Placental pericyte (primary cell): ENCODE measurements at places on chromosomes 1 and 21. TPM values are rescaled to one million over a fixed set of nuclear protein-coding genes. Genes with fewer than 3 reads are reported as not detected.

Gene DMBX1
- total RNA-seq, result not detected in 2 replicates

Gene GBP3
- 38.3 and 57.4 TPM in 2 replicates for total RNA-seq

Gene DDAH1
- 47.3 and 73.3 TPM in 2 replicates for total RNA-seq

Gene TFF2
- not detected in 2 replicates for total RNA-seq

Gene CGN
- 0.72 TPM in 1 of 2 replicates, not detected in the other for total RNA-seq

Gene SEC16B
- total RNA-seq, result 0.22 and 2.0 TPM in 2 replicates

Gene CR1L
- not detected in 2 replicates for total RNA-seq

Gene LMOD1
- total RNA-seq, result 5.4 and 5.9 TPM in 2 replicates

Gene FOXD3
- total RNA-seq, result not detected in 2 replicates

Gene VPS72
- 35.5 and 55.4 TPM in 2 replicates for total RNA-seq

Gene TTLL7
- 9.6 and 15.9 TPM in 2 replicates for total RNA-seq

Gene PMF1
- 36.5 and 39.2 TPM in 2 replicates for total RNA-seq

Gene ELF3
- 0.29 and 5.3 TPM in 2 replicates for total RNA-seq

Gene CYP4Z1
- not detected in 2 replicates for total RNA-seq

Gene LCE1E
- total RNA-seq, result not detected in 2 replicates

Gene GRIK1
- not detected in 2 replicates for total RNA-seq

Gene C1orf174
- 24.9 and 42.5 TPM in 2 replicates for total RNA-seq

Gene HCRTR1
- total RNA-seq, result not detected in 2 replicates

Gene KCNE1
- 0.43 and 1.3 TPM in 2 replicates for total RNA-seq

Gene ZBTB17
- total RNA-seq, result 37.0 and 57.3 TPM in 2 replicates

Gene WDR64
- not detected in 2 replicates for total RNA-seq

Gene BARHL2
- not detected in 2 replicates for total RNA-seq

Gene FAM78B
- 0.29 TPM in 1 of 2 replicates, not detected in the other for total RNA-seq

Gene TNNI3K
- not detected in 2 replicates for total RNA-seq

Gene TTC39A
- total RNA-seq, result 0.29 and 0.66 TPM in 2 replicates

Gene WDR47
- 13.8 and 23.6 TPM in 2 replicates for total RNA-seq

Gene MT1HL1
- total RNA-seq, result not detected in 2 replicates

Gene CD1E
- total RNA-seq, result not detected in 2 replicates

Gene GTF2B
- total RNA-seq, result 36.3 and 41.1 TPM in 2 replicates

Gene LRRIQ3
- total RNA-seq, result 0.72 TPM in 1 of 2 replicates, not detected in the other

Gene LRRC8D
- total RNA-seq, result 28.8 and 50.3 TPM in 2 replicates

Gene TNN
- not detected in 2 replicates for total RNA-seq

Gene RIPPLY3
- under 0.01 TPM in 1 of 2 replicates, not detected in the other for total RNA-seq

Gene XKR8
- 11.2 and 13.0 TPM in 2 replicates for total RNA-seq
